Stimulated activated CD4-positive, alpha-beta T cell treated with anti-CD3 and anti-CD28 coated beads, Interleukin-2, amount 100 ng/mL, for 24 hours (primary cell): ENCODE measurements at places on chromosomes 7 and 10.

DNA sequence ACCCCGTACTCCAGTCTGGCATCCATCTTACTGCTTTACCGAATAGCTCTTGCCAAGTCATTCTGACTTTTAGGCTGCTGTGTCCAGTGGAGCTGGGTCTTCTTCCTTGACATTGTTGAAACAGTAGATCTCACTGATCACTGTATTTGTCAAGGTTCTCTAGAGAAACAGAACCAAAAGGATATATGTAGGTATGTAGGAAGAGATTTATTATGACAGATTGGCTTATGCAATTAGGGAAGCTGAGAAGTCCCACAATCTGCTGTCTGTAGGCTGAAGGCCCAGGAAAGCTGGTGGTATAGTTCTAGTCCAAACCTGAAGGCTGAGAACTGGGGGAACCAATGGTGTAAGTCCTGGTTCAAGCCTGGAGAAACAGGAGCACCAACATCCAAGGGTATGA is 12.1 kb upstream of the PRRT4 start:
- DNase-seq = no peak

GRCh38 chr7:98289333-98289875 is 7.9 kb downstream of the BRI3 start:
- DNase-seq = no peak

DNA sequence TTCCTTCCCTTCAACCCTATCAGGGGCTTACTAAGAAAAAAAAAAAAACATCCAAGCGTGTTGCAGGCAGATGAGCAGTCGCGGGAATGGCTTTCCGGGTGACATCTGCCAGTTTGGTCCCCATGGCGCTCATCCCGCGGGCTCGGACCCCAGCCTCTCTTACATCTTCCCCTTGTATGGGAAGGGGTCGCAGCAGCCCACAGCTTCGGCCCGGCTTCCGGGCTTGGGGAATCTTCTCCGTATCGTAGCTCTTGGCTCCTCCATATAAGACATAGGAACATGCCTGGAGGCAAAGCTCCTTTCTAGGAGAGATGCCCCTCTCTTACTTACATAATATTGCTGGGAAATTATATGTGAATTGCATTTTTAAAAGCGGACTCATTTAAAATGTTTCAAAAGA is 99.5 kb downstream of the CUX1 start:
- no peak for DNase-seq

DNA sequence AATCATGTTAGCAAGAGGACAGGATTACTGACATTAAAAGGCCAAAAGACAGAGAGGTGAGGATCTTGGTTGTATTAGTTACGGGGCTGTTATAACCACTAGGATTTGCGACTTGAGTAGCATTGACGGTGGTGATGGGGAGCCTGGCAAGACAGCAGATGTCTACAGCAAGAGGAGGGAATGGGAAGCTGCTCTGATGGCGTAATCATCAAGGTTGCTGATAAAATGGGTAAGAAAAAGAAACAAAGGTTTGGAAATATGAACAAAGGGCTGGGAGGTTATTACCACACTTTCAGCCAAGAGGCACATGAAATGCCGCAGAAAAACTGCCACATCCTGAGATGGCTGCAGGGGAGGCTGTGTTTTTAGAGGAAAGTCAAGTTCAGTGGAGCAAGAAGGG is 33.9 kb downstream of the TMEM229A start:
- no peak for DNase-seq

DNA sequence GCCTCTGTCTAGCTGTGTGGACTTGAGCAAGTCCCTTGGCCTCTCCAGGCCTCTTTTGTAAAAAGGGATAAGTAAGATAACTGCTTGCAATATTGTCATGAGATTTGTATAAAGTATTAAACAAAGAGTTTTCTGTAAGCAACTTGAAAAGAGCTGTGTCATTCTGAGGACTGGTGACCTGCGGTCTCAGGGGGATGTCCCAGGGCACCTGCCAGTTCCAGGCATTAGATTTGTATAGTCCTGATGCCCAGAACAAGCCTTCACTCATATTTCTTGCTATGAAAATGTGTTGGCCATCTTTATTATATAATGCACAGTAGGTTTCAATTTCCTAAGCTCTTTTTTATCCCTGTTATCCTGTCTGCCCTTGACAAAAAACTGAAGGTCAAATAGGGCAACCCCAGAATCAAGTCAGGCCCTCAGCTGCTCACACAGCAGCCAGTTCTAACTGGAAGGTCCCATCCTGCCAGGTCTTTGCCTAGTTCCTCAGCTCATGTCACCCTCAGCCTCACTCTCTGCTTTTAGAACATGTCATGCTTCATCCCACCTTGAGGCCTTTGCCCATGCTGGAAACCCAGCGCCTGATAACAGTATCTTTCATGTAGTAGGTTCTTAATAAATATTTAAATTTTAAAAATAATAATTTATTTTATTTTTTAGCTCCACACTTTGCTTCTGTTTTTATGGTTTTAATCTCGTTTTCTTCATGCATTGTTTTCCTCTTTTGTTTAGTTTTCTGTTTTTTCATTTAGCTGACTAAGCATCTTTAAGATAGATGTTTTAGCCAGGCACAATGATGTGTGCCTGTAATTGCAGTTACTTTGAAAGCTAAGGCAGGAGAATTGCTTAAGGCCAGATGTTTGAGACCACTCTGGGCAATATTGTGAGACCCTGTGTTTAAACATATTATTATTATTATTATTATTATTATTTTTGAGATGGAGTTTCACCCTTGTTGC is 87.5 kb upstream of the ZNF92 start:
- no peak for DNase-seq

DNA sequence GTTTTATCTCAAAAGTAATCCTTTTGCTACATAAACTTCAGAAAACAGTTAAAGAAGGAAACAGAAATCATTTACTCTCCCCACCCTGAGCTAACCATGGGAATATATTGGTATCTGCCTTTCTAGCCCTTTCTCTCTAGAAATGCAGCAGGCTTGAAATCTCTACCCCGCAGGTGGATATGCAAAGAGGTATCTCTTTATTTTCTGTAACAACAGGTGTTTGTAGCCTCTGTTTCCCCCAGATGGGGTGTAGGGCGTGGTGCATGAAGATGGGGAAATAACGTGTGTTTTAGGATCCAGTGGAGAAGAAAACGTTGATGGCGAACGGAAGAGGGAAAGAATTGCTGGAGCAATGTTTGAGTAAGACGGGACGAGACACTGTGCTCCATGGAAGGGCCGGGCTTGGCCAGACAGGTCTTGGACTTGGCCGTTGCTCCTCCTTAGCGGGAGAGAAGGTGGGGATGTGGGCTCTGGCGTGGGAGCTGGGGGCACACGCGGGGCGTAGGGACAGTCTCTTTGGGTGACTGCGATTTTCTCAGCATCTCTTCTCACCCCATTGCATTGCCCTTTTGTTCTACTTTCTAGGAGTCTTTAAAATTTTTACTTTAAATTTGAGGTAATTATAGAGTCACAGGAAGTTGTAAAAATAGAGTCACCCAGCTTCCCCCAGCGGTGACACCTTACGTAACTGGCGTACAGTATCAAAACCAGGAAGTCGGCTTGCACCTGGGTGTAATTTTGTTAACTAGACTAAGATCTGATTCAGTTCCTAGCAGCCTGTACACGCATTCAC is 82.9 kb downstream of the ELFN1 start:
- DNase-seq = no peak

GRCh38 chr7:115724400-115725056 is 306.0 kb downstream of the TFEC start:
- DNase-seq = no peak

GRCh38 chr7:99987846-99988245 is 12.0 kb upstream of the AZGP1 start:
- no peak for DNase-seq

GRCh38 chr7:26507108-26507987 is 215.7 kb downstream of the SNX10 start:
- DNase-seq = no peak

GRCh38 chr7:27941522-27941921 is 201.6 kb downstream of the TAX1BP1 start:
- DNase-seq = no peak

DNA sequence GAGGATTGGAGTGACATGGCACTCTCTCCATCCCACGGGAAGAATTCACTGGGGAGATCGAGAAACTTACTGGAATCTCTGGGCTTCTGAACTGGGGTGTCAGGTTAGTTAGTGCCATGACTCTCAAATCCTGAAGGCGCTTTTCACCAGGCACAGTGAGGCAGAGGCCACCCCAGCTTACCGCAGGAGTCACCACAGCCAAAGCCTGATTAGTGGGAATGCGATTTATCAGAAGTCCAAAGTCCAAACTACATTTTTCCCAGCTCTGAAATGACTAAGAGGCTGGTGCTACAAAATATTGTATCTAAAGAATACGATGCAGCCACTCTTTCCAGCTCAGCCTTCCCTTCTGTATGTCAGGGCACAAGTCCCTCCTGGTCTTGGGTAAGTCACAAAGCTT is 334.8 kb upstream of the SHH start:
- no peak for DNase-seq

DNA sequence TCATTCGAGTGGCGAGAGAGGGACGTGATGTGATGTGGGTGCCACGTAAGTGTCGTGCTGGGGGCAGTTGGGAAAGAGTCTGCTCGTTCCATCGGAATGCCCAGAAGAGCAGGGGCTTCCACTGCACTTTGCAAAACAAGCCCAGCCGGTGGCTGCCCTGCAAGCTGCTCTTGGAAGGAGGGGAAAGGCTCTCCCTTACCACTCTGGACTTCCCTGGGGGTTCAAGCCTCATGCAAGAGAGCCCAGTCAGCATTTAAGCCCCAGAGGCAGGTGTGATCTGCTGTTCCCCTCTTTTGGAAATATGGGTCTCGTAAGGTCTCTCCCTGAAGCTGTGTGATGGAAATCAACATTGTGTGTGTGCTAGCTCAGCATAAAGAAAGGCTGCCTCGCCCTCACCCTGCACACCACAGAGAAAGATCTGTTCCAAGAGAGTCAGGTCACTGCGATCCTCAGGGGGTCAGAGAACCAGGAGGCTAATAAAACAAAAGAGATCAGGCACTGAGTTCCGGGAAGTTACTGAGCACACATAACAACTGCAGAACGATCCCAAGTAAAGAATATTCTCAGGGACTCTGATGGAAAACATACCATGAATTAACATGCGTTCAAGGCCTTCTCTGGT is 212.5 kb downstream of the ADAM12 start:
- no peak for DNase-seq

GRCh38 chr10:72186258-72186981 is 29.4 kb upstream of the ANAPC16 start:
- no peak for DNase-seq

GRCh38 chr10:22320591-22321155 is at the start of gene BMI1:
BMI1 (plus strand) TSS chr10:22321099; CDS start chr10:22326450, 5,351 bp downstream.
- DNase-seq = no peak

DNA sequence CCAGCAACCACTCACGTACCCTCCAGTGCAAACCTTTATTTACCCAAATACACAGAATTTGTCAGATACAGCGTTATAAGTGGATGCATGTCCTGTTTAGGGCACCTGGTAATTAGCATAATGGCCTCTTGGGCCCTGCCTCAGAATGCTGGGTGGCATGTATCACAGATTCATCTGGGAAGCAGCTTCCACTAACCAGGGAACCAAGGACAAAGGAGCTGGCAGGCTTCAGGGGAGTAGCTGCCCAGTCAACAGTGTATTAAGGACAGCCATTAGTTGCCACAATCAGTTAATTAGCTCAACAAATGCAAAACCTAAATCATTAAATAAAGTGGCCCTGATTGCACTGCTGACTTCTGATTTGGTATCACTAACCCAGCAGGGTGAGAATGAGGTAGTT is 105.7 kb downstream of the RAPGEF5 start:
- DNase-seq = no peak

- DNase-seq = no peak
Measured at GRCh38 chr7:47472444-47473157, 109.3 kb downstream of the TNS3 start.

GRCh38 chr10:132981173-132981555 is 38.8 kb upstream of the CFAP46 start:
- DNase-seq = no peak

GRCh38 chr7:25953859-25954258 is 198.1 kb upstream of the NFE2L3 start:
- DNase-seq = no peak

GRCh38 chr7:158344706-158345300 is 242.8 kb downstream of the PTPRN2 start:
- DNase-seq = no peak

DNA sequence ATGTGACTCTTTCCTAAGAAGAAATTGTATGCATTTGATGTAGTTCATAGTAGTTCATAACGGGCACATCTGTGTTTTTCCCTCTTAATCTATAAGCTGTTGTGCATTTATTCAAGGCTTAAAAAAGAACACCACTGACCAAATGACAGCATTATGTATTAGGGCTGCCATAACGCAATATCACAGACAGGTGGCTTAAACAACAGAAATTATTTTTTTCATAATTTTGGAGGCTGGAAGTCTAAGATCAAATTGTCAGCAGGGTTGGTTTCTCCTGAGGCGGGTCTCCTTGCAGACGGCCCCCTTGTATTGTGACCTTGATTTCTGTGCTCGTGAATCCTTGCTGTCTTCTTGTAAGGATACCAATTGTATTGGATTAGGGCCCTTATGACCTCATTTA is 627 bp upstream of the SSMEM1 start:
- no peak for DNase-seq

- DNase-seq = no peak
Measured at GRCh38 chr7:76507723-76508406, 2.5 kb upstream of the UPK3B start.

GRCh38 chr10:85787393-85787792 is 579.2 kb downstream of the GRID1 start:
- no peak for DNase-seq

- no peak for DNase-seq
Measured at GRCh38 chr10:54530299-54530698, 270.7 kb downstream of the PCDH15 start.

GRCh38 chr7:133827707-133828623 is 299.2 kb upstream of the LRGUK start:
- DNase-seq = no peak

- DNase-seq = no peak
Measured at GRCh38 chr10:67837541-67838314, at the start of gene DNAJC12. DNAJC12 (minus strand) TSS chr10:67838188; CDS start chr10:67838011, 177 bp downstream.

GRCh38 chr10:76632767-76633051 is 1004.9 kb downstream of the KCNMA1 start:
- DNase-seq = no peak

GRCh38 chr10:966466-967235 is 21.6 kb upstream of the GTPBP4 start:
- no peak for DNase-seq

GRCh38 chr7:141291541-141291940 is 217.7 kb downstream of the TMEM178B start:
- no peak for DNase-seq
